ENCODE measurements at places on chromosomes 4 and X. TPM values are rescaled to one million over a fixed set of nuclear protein-coding genes. Genes with fewer than 3 reads are reported as not detected.

Gene USP26
- total RNA-seq: not detected

Gene SORCS2
- total RNA-seq: 7.3 TPM

Gene SPANXB1
- total RNA-seq: not detected

Gene F11
- total RNA-seq: 0.99 TPM

Gene RNF150
- total RNA-seq: 16.8 TPM

Gene MAGEB2
- total RNA-seq: not detected

All from spinal cord (tissue), 10 donors.